CD4-positive, CD25-positive, alpha-beta regulatory T cell (primary cell): ENCODE measurements at places on chromosomes 7 and 10.

GRCh38 chr10:113997428-113997827, 46.2 kb upstream of the ADRB1 start:
- DNase-seq = no peak

DNA sequence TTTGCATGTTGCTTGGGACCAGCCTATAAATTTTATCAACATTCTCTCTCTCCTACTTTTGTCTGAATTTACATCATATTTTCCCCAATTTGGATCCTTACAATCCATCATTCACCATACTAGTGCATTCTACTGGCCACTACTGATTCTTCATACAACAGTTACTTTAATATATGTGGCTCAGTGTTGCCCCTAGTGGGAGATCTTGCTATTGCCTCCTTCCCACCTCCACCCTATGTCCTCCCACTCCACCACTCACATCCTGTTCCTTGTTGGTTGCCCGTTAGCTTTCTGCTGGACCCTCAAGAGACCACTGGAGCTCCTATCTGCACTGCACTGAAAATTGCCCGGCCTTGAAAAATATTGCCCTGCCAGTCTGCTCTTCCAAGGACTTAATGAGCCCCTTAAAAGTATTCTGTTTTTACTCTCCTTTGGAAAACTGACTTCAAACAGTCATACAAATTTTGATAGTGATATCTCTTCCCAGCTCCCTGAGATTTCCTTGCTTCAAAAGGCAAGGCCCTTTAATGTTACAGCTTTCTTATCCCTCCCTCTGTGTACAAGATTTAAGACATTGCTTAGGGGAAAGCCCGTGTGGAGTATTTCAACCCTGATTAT, 243.2 kb upstream of the TMEM229A start:
- DNase-seq = no peak

- DNase-seq = peak; percentile 24
Measured at GRCh38 chr7:134865001-134865845, 85.8 kb downstream of the CALD1 start.

GRCh38 chr7:78052112-78052511, 253.5 kb downstream of the PHTF2 start:
- no peak for DNase-seq

DNA sequence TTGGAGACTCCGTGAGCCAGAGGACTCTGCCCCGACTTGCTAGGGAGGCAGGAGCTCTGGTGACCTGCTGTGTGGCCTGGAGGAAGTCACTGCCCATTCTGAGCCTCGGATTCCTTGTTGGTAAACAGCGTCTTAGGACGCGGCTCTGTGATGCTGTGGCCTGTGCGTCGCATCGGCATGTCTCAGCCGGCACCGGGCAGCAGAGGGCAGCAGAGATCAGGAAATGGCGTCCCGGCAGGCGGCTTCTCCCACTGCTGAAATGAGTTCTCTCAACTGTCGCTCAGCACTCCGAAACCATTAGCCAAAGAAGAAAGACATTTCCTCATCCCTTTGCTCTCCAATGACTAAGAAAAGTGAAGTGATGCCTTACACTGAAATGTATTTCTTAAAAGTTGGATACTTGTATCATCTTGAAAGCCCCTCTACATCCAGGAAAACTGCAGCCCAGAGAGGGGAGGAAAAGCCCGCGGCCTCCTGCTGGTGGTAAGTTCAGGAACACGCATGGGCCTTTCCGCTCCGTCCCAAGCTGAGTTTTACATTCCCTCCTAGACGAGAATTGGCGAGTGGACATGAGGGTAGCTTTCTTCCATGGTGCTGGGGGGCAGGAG, 91.7 kb downstream of the WDR11 start:
- DNase-seq = peak; percentile 62

GRCh38 chr7:66296001-66296521, 90.9 kb downstream of the TPST1 start:
- DNase-seq = no peak

DNA sequence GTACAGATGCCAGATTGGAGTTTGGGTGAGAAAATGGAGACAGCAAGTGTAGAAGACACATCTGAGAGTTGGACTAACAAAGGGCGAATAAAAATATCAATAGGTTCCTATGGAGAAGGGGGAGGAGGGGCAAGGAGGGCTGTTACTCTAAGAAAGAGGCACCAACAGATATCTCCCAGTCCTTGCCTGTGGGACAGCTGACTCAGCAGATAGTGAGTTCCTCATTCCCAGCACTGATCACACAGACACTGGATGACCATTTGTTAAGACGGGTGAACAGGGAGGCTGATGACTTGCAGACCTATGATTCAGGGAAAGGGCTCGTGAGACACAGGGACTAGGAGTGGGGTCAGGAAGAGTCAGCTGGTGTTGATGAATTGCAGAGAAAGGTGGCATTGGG, 5.7 kb upstream of the PRR15 start:
- DNase-seq = no peak

DNA sequence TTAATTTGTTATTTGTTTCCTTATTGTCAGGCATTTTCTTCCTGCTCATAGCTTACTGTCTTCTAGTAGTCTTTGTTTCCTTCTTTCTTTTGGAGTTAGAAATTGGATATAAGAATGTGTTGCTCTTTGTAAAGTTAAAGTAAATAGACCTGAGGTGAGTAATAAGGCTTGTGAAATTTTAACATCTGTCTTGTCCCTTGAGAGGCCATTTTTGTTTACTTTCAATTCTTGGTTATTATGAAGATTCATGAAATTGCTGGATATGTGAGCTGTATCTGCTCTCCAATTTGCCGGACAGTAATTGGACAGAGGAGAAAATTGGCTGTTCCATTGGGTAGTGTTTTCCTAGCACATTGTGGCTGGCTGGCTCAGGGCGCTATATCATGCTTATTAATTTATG, 260.7 kb downstream of the EXOC4 start:
- no peak for DNase-seq

DNA sequence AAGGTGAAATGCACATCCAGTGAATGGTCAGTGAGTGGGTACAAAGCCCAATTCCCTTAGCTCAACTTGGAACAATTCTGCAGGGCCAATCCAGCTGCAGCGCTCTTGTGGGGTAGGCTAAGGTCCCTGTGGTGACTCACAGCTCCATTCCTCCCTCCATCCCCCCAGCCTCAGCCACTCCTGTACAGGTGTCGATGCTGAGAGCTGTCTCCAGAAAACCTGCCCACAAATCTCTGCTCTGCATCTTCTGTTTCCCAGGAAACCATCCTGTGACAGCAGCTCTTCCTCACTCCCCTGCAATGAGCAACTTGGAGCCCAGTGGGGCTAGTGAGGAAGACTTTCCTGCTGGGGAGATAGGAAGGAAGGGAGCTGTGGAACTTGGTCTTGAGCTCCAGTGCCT, 244.7 kb upstream of the GPR26 start:
- DNase-seq = no peak

- no peak for DNase-seq
Measured at GRCh38 chr7:124575176-124575575, 190.4 kb downstream of the GPR37 start.

DNA sequence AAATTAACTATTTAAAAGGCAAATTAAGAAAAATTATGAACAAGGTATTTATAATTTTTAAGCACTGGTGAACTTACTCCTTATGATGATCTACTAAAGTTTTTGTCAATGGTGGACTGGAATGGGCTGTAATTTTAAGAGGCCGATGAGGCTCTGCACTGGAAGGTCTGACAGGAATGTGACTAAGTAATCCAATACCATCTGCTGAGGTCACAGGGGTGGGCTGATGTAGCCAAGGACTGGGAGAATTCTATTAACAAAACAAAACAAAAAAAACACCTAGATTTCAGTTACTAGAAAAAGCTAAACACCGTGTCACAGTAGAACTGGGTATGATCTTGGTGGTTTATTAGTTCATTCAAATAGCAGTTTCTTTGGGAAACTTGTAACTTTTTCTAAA, 75.9 kb downstream of the NRBF2 start:
- DNase-seq = no peak

- no peak for DNase-seq
Measured at GRCh38 chr7:155215576-155216325, 81.9 kb upstream of the INSIG1 start.

- no peak for DNase-seq
Measured at GRCh38 chr10:123637326-123637880, 28.8 kb upstream of the GPR26 start.

DNA sequence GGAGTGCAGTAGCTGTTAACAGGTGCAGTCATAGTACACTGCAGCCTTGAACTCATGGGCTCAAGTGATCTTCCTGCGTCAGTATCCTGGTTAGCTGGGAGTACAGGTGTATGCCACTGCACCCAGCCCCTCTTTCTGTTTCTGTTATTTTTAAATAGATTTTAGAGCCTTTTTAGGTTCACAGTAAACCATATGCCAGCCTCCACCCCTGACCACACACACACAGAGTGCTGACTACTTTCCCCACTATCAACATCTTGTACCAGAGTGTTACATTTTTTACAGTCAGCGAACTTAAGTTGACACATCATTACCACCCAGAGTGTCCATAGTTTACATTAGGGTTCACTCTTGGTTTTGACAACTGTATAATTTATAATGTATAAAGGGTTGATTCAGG, 32.1 kb downstream of the MARCHF5 start:
- DNase-seq = no peak

DNA sequence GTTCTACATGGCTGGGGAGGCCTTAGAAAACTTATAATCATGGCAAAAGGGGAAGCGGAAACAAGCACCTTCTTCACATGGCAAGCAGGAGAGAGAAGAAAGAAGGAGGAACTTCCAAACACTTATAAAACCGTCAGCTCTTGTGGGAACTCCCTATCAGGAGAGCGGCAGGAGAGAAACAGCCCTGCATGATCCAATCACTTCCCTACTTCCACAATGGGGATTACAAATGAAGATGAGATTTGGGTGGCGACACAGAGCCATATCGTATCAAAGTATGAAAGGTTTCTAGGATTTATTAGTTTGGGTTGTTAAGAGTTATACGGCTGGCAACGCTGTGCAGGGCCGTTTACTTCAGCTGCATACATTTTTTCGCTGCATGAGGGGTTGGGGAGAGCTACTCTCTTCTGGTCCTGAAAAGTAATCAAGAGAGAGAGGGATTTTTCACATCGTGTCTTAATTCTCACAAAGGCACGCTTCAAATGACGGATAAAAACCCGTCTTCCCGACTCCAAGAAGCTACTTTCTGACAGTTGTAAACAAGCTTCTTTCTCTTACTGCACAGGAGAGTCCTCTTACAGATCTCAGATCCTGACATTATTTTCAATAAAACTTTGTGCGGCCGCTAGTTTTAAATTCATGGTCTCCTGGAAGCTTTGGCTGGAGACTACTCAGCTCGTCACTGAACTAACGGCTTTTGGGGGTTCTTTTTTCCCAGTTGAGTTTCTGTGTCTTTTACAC, 751 bp upstream of the GTPBP10 start:
- DNase-seq = peak; percentile 49

GRCh38 chr7:83528925-83529423, 120.0 kb downstream of the SEMA3E start:
- DNase-seq = no peak

DNA sequence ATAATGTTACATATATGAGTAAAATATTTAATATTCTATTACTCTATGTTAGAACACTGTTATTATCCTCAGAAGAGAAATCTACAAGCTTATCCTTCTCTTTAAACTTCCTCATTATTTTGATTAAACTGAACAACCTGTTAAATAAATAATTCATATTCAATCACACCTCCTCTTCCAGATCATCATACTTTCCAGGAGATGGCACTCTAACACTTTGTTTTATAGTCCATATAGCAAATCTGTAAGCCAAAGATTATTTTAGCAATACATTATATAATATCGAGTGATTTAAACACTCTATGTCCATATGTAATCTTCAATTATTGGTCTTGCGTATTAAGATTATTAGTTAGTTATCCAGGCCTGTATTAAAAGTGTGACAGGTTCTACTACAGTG, 694.1 kb downstream of the ANKRD7 start:
- DNase-seq = no peak

DNA sequence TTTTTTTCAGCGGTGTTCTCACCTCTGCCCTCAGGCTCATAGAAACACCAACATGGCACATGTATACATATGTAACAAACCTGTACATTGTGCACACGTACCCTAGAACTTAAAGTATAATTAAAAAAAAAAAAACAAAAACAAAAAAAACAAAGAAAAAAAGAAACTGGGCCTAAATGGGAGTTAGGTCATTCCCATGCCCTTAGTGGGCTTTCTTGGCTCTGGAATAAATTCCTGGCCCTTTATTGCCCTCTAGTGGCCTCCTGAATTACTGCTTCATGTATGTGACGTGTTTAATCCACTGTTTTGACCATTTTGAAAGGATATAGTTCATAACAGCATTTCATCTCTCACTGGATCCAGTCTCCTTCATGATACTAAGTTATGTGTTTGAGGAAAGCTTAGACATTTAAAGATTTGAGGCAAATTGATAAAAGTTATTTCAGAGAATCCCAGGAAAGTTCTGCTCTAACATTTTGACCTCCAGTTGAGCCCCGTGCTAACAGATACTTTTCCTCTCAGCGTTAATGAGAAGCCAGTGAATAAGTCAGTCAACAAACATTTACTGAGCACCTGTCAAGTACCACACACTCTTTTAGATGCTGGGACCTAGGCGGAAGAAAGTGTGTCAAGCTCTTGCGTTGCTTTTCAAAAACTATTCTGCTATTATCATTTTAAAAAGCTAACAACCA, 54.7 kb upstream of the SYPL1 start:
- peak; percentile 59 for DNase-seq

GRCh38 chr10:21500578-21500910, 24.9 kb downstream of the SKIDA1 start:
- DNase-seq = no peak

- DNase-seq = no peak
Measured at GRCh38 chr10:93912444-93912843, 18.7 kb downstream of the SLC35G1 start.

GRCh38 chr7:47807756-47808155, 140.5 kb downstream of the PKD1L1 start:
- no peak for DNase-seq

GRCh38 chr7:25777969-25778708, 373.9 kb upstream of the NFE2L3 start:
- no peak for DNase-seq

DNA sequence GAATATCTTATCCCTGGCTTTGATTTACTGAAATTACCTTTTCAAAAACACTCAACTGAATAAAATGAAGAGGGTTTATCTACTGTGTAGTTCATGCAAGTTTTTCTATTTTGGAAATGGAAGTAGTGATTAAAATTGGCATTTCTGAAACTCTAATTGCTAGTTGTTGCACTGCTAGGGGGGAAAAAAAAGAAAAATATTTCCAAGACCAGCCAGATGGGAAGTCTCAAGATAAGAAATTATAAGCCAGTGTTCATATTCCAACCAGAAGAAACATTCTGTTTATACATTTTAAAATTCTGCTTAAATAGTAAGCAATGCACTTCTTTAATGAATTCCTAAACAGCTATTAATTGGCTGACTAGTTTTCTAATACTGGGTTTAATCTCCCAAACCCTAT, 9.4 kb upstream of the ADO start:
- no peak for DNase-seq
